Hepatocyte (in vitro differentiated cells): ENCODE measurements at places on chromosomes 7 and 10.

DNA sequence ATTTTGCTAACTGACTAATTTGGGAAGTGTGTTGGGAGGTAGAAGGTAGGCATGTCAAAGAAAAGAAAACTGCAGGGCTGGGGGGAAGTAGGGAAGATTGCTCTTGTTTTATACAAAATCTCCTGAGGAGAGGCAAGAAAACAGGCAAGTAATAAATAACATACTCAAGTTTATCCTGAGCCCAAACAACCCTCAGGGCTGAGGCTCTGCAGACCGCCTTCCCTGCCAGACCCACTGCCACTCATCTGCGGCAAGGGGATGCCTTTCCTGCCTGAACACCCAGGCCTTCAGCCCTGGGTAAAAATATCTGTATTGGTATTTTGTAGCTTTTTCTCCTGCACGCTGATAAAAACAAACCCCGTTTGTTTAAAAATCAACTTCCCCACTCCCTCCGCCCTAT, 399.8 kb upstream of the NFE2L3 start:
- H3K27me3 ChIP-seq: no peaks in the 10 kb centered on the region
- peak; percentile 25 for DNase-seq
- no peaks in the 10 kb centered on the region for H3K36me3 ChIP-seq
- H3K4me1 ChIP-seq: peaks cover 39% of the 10 kb centered on the region
- H3K27ac ChIP-seq: peak overlapping the region; percentile 77
- H3K4me3 ChIP-seq: no peak overlapping the region

GRCh38 chr7:139595806-139596205, 72.3 kb downstream of the CLEC2L start:
- no peaks in the 10 kb centered on the region for H3K27me3 ChIP-seq
- H3K4me3 ChIP-seq: no peak overlapping the region
- H3K27ac ChIP-seq: no peak overlapping the region
- no peaks in the 10 kb centered on the region for H3K36me3 ChIP-seq
- no peaks in the 10 kb centered on the region for H3K4me1 ChIP-seq
- DNase-seq: no peak

- H3K27ac ChIP-seq: no peak overlapping the region
- no peak for DNase-seq
- H3K4me3 ChIP-seq: no peak overlapping the region
- no peaks in the 10 kb centered on the region for H3K4me1 ChIP-seq
- peaks cover 4% of the 10 kb centered on the region for H3K27me3 ChIP-seq
These were observed 33.5 kb upstream of the DLD start for GRCh38 chr7:107857541-107857912.

DNA sequence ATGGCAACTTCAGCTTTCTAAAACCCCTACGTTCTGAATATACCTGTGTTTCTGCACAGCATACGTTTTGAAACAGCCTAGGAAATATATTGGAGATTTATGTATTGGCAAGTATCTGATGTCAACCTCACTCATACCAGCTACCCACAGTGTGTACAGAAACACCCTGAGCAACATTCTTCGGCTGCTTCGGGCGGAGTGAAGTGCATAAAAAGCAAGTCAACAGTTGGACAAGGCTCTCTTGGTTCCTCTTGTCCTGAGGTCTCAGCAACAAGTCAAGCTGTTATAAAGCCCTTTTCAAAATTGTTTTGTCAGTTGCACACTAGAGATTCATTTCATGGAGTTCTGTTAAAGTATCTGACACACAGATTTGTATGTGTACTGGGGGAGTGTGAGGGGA, 40.0 kb upstream of the PAPSS2 start:
- no peak overlapping the region for H3K4me3 ChIP-seq
- H3K27me3 ChIP-seq: no peaks in the 10 kb centered on the region
- peak overlapping the region; percentile 92 for H3K27ac ChIP-seq
- no peaks in the 10 kb centered on the region for H3K36me3 ChIP-seq
- peaks cover 16% of the 10 kb centered on the region for H3K4me1 ChIP-seq
- DNase-seq: no peak

DNA sequence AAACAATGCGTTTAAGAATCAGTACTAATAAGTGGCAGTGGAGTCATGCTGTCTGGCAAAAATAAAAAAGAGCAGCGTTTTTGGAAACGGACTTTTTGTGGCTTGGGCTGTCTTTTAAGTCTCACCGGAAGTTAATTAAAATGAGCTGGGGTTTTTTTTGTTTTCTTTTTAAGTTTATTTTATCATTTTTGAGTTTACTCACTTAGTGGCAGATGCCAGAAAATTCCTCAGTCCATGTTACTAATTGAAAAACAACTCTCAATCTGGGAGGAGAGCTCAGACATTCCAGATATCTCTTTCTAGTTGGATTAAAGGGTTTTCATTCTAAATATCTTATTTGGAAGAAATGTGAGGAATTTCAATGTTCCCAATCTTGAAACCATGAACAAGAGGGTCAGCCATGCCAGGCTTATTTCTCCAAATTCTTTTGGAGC, 133.8 kb upstream of the AGR3 start:
- no peak overlapping the region for H3K4me3 ChIP-seq
- no peaks in the 10 kb centered on the region for H3K27me3 ChIP-seq
- H3K36me3 ChIP-seq: no peaks in the 10 kb centered on the region
- DNase-seq: no peak

GRCh38 chr7:74334030-74334429, 44.8 kb downstream of the CLIP2 start:
- H3K27ac ChIP-seq: no peak overlapping the region
- H3K4me1 ChIP-seq: no peaks in the 10 kb centered on the region
- no peaks in the 10 kb centered on the region for H3K36me3 ChIP-seq
- no peaks in the 10 kb centered on the region for H3K27me3 ChIP-seq
- DNase-seq: no peak

DNA sequence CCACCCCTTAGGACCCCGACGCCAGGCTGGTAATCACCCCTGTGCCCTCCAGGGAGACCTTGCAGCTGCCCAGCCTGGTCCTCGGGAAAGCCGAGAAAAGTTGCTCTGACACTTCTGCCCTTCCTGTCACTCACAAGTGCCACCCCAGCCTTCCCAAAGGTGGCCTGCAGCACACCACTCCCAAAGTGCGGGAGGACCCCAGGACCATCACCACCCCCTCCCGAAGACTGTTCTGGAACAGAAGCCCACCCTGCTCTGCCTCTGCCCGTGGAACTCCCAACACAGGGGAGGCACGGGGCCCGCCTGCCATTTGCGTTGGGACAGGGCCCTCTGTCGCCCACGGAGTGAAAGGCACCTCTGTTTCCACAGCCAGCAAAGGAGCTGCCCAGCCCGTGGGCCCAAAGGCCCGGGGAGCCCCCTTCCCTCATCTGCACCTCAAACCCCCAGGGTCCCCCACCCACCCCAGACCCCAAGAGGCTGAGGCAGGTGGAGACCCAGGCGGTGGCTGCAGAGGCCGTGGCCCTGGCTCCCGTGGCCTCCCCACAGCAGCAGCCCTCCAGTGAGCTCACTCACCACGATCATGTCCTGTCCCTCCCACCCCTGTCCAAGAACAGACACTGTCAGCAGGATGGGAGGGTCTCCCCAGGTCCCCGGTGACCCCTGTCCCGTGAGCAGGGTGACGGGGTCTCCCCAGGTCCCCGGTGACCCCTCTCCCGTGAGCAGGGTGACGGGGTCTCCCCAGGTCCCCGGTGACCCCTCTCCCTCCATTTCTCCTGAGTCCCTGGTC, 47.8 kb upstream of the PPP2R2D start:
- H3K4me1 ChIP-seq: no peaks in the 10 kb centered on the region
- no peak overlapping the region for H3K4me3 ChIP-seq
- DNase-seq: no peak
- no peaks in the 10 kb centered on the region for H3K27me3 ChIP-seq
- no peaks in the 10 kb centered on the region for H3K36me3 ChIP-seq
- H3K27ac ChIP-seq: no peak overlapping the region

GRCh38 chr10:13347500-13348156, 465 bp downstream of the SEPHS1 start:
- DNase-seq: peak; percentile 93
- no peaks in the 10 kb centered on the region for H3K36me3 ChIP-seq
- peaks cover 8% of the 10 kb centered on the region for H3K4me1 ChIP-seq

DNA sequence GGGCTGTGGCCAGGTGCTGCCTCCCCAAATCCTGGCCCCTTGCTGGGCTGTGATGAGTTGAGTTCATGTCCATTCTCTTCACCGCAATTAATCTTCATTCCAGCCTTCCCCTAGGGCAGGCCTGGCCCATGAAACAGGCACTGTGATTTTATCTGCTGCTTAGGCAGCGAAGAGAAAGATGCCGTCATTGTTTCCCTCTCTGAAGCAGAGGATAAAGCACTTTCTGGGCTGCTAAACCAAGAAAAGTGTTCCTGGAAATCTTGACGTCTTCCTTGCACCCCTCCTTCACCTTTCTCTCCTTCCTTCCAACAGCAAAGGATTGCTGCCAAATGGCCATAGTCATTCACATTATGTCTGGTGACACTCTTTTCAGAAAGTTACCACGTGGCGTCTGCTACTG, 265.9 kb downstream of the ZEB1 start:
- H3K27ac ChIP-seq: no peak overlapping the region
- no peak for DNase-seq
- no peaks in the 10 kb centered on the region for H3K27me3 ChIP-seq
- H3K4me1 ChIP-seq: peaks cover 8% of the 10 kb centered on the region

DNA sequence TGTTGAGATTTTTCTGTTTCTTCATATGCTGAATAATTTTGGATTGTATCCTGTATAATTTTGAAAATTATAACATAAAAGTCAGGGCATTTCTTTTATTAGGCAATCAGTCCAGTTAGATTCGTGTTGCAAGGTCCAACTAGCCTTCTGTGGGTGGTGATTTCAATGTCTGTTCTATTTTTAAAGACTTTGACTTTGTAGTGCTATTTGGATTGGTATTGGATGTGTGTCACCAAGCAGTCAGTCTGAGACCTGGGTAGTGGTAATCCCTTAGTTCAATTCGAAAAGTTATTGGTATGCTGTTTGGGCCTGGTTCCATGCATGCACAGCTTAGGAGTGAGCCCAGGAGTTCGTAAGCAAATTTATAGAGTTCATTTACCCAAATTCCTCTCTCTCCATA, 82.2 kb downstream of the EPDR1 start:
- H3K27ac ChIP-seq: no peak overlapping the region
- DNase-seq: no peak
- H3K36me3 ChIP-seq: no peaks in the 10 kb centered on the region
- H3K27me3 ChIP-seq: no peaks in the 10 kb centered on the region

DNA sequence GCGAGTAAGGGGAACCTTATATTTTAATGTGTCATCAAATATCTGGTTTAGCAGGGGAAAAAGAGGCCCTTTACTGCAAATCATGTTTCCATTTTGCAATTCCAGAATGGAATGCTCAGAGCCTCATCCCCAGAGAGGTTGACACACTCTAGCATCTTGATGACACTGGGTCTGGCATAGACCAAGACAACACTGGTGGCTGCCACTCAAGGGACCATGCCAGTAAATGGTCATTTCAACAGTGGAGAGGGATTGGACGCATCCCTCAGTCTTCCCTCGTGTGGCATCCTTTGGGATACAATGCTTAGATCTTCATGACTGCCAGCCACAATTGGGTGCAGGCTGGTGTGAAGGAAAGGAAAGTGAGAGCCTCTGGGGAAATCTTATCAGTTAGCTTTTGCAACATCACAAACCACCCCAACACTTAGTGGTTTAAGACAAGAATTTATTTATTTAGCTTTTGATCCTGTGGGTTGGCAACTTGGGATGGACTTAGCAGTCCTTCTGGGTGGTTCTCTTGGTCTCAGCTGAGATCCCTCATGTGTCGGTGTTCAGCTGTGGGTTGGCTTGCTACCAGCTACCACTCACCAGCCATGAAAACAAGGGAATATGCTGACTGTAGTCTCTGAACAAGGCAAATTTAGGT, 21.6 kb downstream of the TACC2 start:
- no peaks in the 10 kb centered on the region for H3K36me3 ChIP-seq
- no peak for DNase-seq

GRCh38 chr7:50957855-50958254, 175.2 kb upstream of the GRB10 start:
- H3K36me3 ChIP-seq: no peaks in the 10 kb centered on the region
- no peak for DNase-seq
- peaks cover 13% of the 10 kb centered on the region for H3K4me1 ChIP-seq
- H3K27ac ChIP-seq: peak overlapping the region; percentile 77
- H3K27me3 ChIP-seq: no peaks in the 10 kb centered on the region

DNA sequence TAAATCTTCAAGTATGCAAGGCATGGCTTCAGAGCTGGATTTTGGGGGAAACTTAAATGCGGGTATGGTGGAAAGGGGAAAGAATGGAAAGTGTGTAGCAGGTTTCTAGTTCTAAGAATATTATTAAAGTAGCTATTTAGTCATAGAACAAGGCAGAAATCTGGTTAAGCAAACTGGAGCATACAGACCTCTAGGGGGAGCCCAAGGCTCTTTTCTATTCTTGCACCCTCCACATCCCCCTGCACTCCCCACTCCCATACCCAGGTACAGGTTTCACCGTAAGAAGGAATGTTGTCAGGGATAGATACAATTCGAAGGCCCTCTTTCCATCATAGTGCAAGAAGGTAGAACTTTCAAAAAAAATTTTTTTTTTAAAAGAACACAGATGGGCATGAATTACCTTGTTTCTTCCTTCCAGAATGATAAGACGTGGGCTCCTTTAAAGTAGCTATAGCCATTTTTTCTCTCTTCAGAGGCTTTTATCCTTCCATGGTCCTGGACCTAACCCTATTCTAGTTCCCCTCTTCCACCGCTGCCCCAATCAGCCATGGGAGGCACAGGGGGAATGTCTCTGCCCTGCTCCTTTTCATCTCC, 41.5 kb upstream of the SMIM30 start:
- no peaks in the 10 kb centered on the region for H3K4me1 ChIP-seq
- H3K36me3 ChIP-seq: no peaks in the 10 kb centered on the region
- no peak overlapping the region for H3K4me3 ChIP-seq
- H3K27me3 ChIP-seq: no peaks in the 10 kb centered on the region

DNA sequence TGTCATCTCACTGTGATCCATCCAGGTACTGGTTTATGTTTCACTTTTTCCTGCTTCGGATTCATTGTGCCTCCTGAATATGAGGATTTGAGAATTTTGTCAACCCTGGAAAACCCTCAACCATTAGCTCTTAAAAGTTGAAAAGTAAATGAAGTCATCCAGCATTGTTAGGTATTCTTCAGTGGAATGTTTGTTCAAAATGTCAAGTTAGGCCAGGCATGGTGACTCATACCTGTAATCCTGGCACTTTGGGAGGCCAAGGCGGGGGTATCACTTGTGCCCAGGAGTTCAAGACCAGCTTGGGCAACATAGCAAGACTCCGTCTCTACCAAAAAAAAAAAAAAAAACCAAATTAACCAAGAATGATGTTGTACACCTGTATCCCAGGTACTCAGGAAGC, 222.1 kb downstream of the NSUN6 start:
- H3K4me1 ChIP-seq: no peaks in the 10 kb centered on the region
- DNase-seq: no peak
- H3K36me3 ChIP-seq: no peaks in the 10 kb centered on the region

GRCh38 chr10:68301790-68302502, 29.9 kb upstream of the HNRNPH3 start:
- no peaks in the 10 kb centered on the region for H3K36me3 ChIP-seq
- DNase-seq: peak; percentile 61
- H3K4me1 ChIP-seq: peaks cover 5% of the 10 kb centered on the region
- no peaks in the 10 kb centered on the region for H3K27me3 ChIP-seq

GRCh38 chr7:112215787-112216186, 9.3 kb downstream of the ZNF277 start:
- peaks cover 3% of the 10 kb centered on the region for H3K4me1 ChIP-seq
- no peaks in the 10 kb centered on the region for H3K36me3 ChIP-seq
- H3K27ac ChIP-seq: no peak overlapping the region

GRCh38 chr10:97676770-97677581, 10.1 kb downstream of the AVPI1 start:
- H3K4me3 ChIP-seq: no peak overlapping the region
- peak overlapping the region; percentile 24 for H3K27ac ChIP-seq
- no peaks in the 10 kb centered on the region for H3K27me3 ChIP-seq
- peaks cover 3% of the 10 kb centered on the region for H3K4me1 ChIP-seq
- H3K36me3 ChIP-seq: no peaks in the 10 kb centered on the region
- peak; percentile 78 for DNase-seq
